Right atrium auricular region (tissue), 2 donors: ENCODE measurements at places on chromosomes 1 and 21.

GRCh38 chr1:35577071-35577998, 4.2 kb downstream of the TFAP2E start:
- DNase-seq, result no peak

GRCh38 chr21:45618846-45619485, 24.6 kb upstream of the PCBP3 start:
- no peak for DNase-seq

DNA sequence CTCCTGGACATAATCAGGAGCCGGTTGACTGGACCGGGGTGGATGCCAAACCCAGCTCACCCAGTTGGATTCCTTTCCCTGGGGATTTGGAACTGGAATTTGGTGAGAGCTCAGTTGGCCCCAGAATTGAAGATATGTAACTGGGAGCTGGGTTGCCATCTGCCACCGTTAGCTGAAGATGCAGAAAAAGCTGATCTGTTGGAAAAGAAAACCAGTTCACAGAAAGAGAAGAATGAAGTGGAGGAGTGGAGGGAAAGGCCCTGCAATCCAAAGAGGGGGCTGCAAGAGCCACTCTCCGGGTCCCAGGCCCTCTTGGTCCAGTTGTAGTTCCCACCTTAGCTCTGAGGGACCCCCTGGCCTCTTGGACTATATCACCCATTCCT, 16.0 kb downstream of the TEX35 start:
- DNase-seq, result no peak

DNA sequence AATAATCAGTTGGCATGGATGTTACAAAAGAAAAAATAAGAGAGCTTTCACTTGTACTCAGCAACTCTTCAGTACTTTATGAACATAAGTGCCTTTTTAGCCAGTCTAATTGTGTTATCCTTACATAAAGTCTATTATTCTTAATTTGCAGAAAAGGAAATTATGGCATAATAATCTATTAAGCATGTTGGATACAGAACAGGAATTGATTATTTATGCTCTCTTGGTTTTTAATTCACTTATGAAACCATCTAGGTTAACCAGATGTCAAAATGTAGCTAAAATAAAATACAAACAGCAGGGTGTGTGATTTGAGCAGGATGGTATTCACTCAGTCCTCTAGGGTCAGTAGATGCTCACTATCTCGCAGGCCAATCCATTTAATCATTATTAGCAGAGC, 79.7 kb downstream of the PLPPR5 start:
- no peak for DNase-seq

DNA sequence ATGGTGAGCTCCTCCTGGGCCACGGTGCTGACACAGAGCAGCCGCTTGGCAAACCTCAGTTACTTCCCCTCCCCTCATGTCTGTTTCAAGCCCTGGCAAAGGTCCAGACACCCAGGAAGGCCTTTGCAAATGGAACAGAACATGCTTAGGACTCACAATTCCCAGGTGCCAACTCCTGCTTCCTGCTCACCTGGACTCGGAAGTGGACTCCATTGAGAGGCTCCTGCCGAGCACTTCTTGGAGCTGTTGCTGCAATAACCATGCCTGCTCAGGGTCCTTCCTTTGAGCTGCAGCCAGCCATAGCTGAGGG, 10.7 kb downstream of the DCST2 start:
- no peak for DNase-seq

- no peak for DNase-seq
These were observed 17.2 kb downstream of the TADA1 start for GRCh38 chr1:166858726-166859419.

- DNase-seq, result no peak
These were observed 35.8 kb downstream of the ECE1 start for GRCh38 chr1:21254335-21254951.

GRCh38 chr21:45363921-45364467, 41.0 kb upstream of the COL18A1 start:
- DNase-seq, result peak; percentile 95

DNA sequence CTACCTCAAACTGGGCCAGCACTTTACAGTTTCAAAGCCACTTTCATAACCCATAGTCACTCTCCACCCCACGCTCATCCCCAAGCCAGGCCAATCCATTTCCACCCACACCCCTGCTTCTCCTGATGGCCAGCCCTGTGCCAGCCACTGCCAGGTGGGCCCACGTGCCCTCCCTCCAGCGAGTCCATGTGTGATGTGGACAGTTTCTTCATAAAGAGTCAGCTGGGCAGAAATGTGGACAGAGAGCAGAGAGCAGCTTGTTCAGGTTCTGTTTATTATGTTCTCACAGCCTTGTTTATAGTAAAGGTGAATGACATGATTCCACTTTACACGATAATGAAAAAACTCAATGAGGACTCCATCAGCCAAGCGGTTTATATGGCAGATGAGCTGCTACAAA, 37.4 kb upstream of the RGS16 start:
- no peak for DNase-seq

DNA sequence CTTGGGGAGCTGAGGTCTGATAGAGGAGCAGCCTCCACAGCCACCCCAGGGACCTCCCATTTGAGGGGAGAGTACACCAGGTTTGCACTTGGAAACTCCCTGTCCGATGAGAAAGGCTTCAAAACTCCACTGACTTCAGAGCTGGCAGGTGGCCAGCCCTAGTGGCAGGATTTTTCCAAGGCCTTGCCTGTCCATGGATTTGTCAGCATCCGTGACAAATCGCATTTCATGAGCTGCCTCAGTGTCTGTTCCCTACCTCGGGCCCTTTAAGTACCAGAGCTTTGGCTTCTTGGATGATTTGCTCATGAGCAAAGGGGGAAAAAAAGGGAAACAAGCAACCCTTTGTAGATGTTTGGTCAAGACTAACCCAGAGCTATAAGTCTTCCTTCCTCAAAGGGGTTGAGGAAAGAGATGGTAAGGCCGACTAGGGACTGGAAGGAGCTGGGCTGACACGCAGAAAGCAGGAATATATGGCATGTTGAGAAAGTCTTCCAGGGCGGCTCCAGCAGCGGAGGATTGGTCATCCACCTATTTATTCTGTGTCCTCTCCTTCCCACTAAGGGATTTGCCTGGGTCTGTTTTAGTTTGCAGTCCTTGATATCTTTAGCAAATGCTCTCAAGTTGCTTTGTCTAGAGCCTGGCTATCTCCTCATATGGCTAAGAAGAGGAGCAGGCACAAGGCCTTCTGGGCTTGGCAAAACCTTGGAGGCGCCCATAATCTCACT, 2.7 kb upstream of the HSPG2 start:
- DNase-seq, result peak; percentile 97

- DNase-seq, result no peak
These were observed 110.8 kb downstream of the MATN1 start for GRCh38 chr1:30612536-30613065.

DNA sequence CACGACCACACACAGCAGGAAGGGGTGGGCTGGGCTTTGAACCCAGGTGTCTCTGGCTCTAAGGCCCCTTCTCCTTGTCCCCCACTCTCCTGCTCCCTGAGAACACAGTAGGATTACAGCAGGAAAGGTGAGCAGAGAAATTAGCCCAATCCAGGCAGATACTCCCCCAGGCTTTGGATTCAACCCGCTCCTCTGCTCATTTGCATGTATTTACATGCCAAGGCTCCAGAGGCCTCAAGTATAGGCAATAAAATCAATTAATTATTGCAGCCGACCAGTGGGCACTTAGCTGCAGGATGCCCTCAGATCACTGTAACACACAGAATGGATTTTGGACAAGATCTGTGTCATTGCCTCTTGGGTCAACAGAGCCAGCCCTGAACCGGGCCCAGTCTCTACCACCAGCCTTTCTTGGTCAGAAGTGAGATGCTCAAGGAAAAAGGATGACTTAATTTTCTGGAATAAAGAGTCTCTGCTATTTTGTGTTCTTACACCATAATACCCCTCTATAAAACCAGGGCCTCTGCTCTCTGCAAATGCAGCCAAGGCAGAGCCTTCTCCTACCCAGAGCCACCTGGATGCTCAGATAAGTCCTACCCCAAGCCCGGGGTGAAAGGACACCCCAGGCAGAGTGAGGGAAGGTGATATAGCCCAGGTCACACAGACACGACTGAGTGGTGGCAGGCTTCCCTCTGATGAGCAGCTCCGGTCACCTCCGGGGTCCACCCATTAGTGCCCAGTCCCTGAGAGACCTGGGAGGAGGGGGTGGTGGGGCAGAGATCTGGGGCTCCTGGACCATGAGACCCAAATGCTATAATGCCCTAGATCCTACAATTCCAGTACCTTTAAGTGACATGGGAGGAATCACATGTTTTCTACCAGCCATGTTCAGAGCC, 28.9 kb downstream of the MATN1 start:
- DNase-seq, result no peak

DNA sequence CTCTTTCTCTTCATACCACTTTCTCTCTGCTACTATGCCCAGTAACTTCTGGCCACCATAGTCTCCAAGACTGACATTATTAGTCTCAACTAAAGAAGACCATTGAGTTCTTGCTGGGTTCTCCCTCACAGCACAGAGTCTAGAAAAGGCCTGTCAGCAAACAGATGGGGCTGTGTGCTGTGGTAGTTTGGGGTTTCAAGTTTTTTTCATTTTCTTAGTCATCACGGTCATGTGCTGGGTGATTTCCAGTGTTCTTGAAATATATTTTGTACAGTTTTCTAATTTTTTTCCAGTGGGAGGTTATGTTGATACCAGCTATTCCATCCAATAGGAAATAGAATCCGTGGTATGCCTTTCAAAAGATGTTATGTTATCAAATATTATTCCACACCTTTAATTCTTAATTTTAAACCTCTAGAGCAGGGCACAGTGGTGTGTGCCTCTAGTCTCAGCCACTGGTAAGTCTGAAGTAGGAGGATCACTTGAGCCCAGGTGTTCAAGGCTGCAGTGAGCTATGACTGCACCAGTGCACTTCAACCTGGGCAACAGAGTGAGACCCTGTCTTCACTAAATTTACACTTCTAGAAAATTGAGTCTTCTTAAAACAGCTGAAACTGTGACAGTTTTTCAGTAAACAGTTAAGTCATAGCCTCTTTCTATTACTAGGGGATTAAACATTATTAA, 8.3 kb downstream of the CFHR2 start:
- DNase-seq, result no peak

- DNase-seq, result no peak
These were observed 1.5 kb downstream of the KRTAP21-3 start for GRCh38 chr21:30717105-30717504.

DNA sequence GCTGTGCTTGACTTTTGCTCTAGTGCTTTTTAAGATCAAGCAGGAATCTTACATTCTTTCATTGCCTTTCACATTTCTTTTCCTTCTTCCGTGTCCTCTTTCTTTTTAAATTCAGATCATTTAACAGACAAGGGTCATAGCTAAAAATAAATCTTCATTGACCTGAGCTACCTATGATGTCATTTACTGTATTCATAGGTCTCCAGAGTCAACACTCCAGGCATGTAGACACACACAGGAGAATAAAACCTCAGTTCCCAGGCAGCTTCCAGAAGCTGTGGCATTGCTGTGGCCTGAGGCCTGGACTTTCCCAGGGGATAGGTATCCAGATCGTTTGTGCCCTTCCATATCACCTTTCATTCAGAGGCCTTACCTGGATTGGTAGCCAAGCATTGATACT, 38.5 kb upstream of the ENAH start:
- DNase-seq, result peak; percentile 36

DNA sequence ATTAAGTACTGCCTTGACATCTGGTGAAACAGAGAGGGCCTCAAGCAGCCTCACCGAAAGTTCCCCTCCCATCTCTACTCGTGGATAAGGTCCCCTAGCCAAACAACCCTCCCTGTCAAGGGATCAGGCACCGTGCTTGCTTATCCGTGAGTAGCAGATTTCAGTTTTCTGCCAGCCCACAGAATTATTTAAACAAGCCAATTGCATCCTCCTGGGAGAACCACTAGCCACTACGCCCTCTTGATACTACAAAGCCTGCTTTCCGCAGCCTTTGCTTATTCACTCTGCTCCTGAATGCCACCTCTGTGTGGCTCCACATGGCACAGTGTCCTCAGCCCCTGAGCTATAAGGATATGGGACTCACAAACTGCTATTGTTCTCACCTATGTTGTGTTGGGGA, 5.9 kb upstream of the TFF2 start:
- DNase-seq, result no peak

DNA sequence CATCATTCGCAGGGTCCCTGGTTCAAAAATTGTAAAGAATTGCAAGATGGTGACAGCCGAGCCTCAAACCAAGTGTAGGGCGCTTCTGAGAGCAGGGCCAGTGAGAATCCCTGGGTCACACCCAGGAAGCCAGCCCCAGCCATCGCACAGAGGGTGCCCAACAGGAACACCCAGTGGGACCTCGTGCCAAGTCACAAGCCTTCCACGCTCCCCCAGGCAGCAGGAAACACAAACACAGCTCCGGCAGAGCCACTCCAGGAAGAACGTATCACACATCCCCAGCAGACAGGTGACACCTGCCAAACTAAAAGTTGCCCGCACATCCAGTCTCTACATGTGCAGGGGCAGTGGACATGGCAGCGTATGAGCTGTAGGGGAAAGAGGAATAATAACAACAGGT, 20.2 kb downstream of the DHRS3 start:
- no peak for DNase-seq

GRCh38 chr1:31227891-31228568, 11.7 kb downstream of the NKAIN1 start:
- DNase-seq, result no peak

- DNase-seq, result no peak
These were observed 4.5 kb downstream of the MARCKSL1 start for GRCh38 chr1:32331549-32331948.

GRCh38 chr1:203156280-203156679, 19.3 kb downstream of the MYBPH start:
- no peak for DNase-seq

GRCh38 chr1:48227165-48228013, 4.9 kb downstream of the SLC5A9 start:
- no peak for DNase-seq

- no peak for DNase-seq
These were observed 7.5 kb upstream of the SLC44A5 start for GRCh38 chr1:75618382-75618781.

GRCh38 chr1:118335331-118335732, 150.3 kb upstream of the SPAG17 start:
- DNase-seq, result no peak

- DNase-seq, result no peak
These were observed 59.6 kb downstream of the LUZP1 start for GRCh38 chr1:23108918-23109533.

GRCh38 chr21:26112975-26113374, 57.6 kb downstream of the APP start:
- DNase-seq, result no peak
